ENCODE measurements at places on chromosomes 1 and 21. TPM values are rescaled to one million over a fixed set of nuclear protein-coding genes. Genes with fewer than 3 reads are reported as not detected.

PRAMEF27 gene
- total RNA-seq = not detected

DNA sequence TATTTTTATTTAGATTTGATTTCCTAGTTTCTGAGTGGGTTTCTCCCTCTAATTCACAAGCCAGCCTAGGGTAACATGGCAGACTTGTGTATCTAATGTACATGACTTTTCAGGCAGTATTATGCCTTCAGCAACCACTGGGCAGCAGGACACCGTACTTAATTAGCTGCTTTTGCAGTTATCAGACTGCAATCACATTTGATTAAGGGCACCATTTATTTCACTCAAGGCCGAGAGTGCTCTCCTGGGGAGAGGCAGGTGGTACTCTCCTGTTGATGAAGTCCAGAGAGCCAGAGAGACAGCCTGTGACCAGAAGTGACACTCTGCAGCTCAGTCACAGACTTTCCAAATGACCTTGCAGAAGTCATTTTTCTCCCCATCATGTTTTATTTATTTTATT lies 18.7 kb downstream of the CYYR1 start:
- no peak for DNase-seq

GRCh38 chr1:210336362-210336761 lies 7.7 kb downstream of the HHAT start:
- no peak for DNase-seq

GRCh38 chr1:232111611-232112010 lies 485.0 kb downstream of the DISC1 start:
- no peak for DNase-seq

DNA sequence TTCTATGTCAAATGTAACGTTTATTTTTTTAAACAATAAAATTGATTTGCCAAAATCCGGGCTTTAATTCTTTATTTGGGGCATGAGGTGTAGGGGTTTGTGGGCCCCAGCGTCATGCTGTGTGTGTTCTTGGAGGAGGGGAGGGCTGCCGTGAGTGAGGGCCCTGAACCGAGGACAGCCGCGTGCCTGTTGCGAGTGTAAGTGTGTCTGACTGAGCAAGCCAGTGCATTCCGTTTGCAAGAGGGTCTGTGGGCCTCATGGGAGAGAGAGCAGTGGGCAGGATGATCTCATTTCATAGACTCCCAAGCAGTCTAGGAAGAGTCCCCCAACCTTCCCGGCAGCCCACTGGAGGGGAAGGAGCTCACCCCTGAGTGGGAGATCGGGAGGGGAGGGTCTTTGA lies 21.4 kb upstream of the SPSB1 start:
- no peak for DNase-seq

DNA sequence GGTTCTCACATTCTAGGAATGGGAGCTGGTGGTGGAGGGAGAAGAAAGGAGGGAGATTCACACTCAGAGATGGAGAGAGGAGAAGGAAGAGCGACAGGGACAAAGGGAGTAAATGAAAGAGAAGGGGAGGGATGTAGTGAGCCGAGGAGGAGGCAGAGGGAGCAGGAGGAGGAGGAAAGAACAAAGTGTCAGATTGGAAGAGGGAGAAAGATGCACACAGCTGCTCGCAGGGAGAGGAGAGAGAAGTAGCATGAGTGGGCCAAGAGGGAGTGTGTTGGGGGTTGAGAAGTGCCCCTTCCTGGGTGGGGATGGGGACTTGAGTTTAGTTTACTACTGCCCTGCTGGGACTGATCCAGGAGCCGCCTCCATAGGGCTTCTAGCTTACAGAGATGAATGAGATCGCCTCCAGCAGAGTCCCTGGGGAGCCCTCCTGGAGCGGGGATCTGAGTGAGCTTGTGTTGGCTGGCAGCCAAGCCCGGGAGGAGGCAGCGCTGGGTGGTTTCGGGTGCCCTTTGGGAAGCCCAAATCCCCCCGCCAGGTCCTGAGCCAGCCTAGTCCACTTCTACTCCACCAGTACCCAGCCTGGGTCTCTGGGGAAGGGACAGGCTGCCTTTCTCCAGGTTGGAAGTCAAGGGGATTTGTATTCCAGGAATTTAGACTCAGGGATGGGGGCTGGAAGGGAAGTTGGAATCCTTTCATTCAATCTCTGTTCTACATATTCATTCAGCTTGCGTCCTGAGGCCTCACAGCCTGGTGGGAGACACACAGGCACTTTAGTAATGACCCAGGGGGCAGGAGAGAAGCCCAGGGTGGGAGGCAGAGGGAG lies 20.9 kb downstream of the PTPRU start:
- peak; percentile 82 for DNase-seq

DNA sequence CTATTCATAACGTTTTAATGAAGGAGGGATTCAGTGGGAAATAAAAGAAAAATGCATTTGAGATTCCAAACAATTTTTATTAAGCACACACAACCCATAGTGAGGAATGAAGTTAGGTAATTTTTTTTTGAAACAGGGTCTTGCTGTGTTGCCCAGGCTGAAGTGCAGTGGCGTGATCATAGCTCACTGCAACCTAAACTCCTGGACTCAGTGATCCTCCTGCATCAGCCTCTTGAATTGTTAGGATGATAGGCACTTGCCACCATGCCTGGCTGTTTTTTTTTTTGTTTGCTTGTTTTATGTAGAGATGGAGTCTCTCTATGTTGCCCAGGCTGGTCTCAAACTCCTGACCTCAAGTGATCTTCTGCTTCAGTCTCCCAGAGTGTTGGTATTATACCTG lies 28.9 kb downstream of the LYPLAL1 start:
- no peak for DNase-seq

All from ovary (tissue), 10 donors.